ENCODE measurements at places on chromosomes 12 and 14.

- peaks cover 11% of the 10 kb centered on the region for H3K27me3 ChIP-seq
- no peak overlapping the region for H3K4me3 ChIP-seq
- no peak for DNase-seq
- peaks cover 14% of the 10 kb centered on the region for H3K4me1 ChIP-seq
- H3K27ac ChIP-seq: no peak overlapping the region
- no peaks in the 10 kb centered on the region for H3K36me3 ChIP-seq
Observed at GRCh38 chr12:65886996-65887395, 62.7 kb downstream of the HMGA2 start.

DNA sequence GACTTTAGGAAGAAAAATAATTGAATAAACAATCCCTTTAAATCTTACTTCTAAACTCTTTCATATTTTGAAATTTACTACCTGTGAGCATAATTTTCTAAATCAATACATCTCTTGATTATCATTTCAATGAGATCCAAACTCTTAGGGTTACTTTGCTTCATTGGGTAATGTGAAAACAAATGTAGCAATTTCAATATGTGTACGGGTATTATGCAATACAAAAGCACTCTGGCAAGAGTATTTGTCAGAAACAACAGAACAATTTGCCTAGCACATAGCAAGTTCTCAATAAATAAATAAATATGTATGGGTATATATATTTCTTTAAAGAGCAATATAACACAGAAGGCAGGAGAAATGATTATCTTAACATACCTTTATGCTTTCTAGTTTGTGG is 77.1 kb downstream of the PLEKHG7 start:
- H3K27ac ChIP-seq: no peak overlapping the region
- H3K4me1 ChIP-seq: peaks cover 5% of the 10 kb centered on the region
- H3K4me3 ChIP-seq: no peak overlapping the region

DNA sequence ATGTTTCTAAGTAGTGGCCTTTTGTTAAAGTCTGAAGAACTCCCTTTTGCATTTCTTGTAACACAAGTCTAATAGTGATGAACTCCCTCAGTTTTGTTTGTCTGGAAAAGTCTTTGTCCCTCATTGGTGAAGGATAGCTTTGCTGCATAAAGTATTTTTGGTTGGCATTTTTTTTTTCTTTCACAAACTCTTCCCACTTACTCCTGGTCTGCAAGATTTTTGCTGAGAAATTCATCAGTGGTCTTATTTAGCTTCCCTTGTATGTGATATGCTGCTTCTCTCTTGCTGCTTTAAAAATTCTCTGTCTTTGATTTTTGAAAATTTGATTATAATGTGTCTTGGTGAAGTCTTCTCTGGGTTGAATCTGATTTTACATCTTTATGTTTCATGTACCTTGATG is 22.7 kb downstream of the TRMT5 start:
- no peak overlapping the region for H3K4me3 ChIP-seq
- H3K27me3 ChIP-seq: no peaks in the 10 kb centered on the region
- no peak overlapping the region for H3K27ac ChIP-seq
- peaks cover 4% of the 10 kb centered on the region for H3K36me3 ChIP-seq
- DNase-seq: no peak

- H3K4me3 ChIP-seq: no peak overlapping the region
- no peaks in the 10 kb centered on the region for H3K4me1 ChIP-seq
- no peaks in the 10 kb centered on the region for H3K36me3 ChIP-seq
- DNase-seq: no peak
Observed at GRCh38 chr12:107379852-107380567, 286.7 kb upstream of the CRY1 start.

DNA sequence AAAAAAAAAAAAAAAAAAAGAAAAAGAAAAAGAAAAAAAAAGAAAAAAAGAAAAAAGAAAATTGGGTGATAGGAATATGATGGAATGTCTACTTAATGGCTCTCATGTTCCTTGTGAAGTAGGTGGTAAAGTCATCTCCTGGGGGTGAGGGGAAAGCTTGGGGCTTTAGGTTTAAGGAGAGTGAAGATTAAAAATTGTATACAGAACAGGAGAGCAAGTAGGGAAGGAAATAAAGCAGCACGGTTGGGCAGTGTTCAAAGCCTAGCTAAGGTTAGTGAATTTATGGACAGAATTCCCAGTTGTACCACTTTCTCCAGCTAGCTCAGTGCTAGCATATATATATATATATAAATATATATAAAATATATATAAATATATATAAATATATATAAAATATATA is 40.0 kb upstream of the SLC2A13 start:
- H3K27me3 ChIP-seq: no peaks in the 10 kb centered on the region
- H3K4me3 ChIP-seq: no peak overlapping the region
- no peaks in the 10 kb centered on the region for H3K36me3 ChIP-seq

DNA sequence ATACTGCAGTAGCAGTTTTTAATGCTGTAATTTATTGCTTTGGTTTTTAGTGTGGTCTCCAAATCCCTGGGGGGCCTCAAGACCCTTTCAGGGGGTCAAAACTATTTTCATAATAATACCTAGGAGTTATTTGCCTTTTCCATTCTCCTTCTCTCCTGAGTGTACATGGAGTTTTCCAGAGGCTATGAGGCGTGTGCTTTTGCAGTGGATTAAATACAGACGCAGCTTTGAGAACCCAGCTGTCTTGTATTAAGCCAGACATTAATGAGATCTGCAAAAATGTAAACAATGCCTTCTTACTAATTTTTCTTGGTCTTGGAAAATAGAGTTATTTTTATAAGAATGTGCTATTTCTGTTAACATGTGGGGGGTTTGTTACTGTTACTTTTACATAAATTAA is 68.6 kb downstream of the SLC25A47 start:
- H3K27me3 ChIP-seq: no peaks in the 10 kb centered on the region
- H3K4me1 ChIP-seq: peaks cover 29% of the 10 kb centered on the region
- peak; percentile 42 for DNase-seq
- H3K4me3 ChIP-seq: no peak overlapping the region
- H3K27ac ChIP-seq: no peak overlapping the region
- no peaks in the 10 kb centered on the region for H3K36me3 ChIP-seq
